Bladder microvascular endothelial cell (primary cell): ENCODE measurements at places on chromosomes 16 and 17. TPM values are rescaled to one million over a fixed set of nuclear protein-coding genes. Genes with fewer than 3 reads are reported as not detected.

The ABCC11 gene
- total RNA-seq, result not detected in 2 replicates

The NPIPB6 gene
- total RNA-seq, result not detected in 2 replicates

The ITGAE gene
- total RNA-seq, result 13.5 and 16.4 TPM in 2 replicates

The PLA2G15 gene
- 14.2 and 40.2 TPM in 2 replicates for total RNA-seq

The TEKT5 gene
- total RNA-seq, result not detected in 2 replicates

The SLC12A3 gene
- not detected in 2 replicates for total RNA-seq

The C17orf67 gene
- 1.8 and 3.3 TPM in 2 replicates for total RNA-seq

The PHOSPHO1 gene
- not detected in 2 replicates for total RNA-seq

The SPAG5 gene
- total RNA-seq, result 24.1 and 30.4 TPM in 2 replicates

The TRPV3 gene
- total RNA-seq, result not detected in 2 replicates

The FAM171A2 gene
- 3.5 and 3.6 TPM in 2 replicates for total RNA-seq

The MRPL45 gene
- 24.1 and 30.1 TPM in 2 replicates for total RNA-seq

The IL17C gene
- not detected in 2 replicates for total RNA-seq

The CDH8 gene
- under 0.01 and 0.50 TPM in 2 replicates for total RNA-seq

The OR3A2 gene
- not detected in 2 replicates for total RNA-seq

The ASPHD1 gene
- 0.32 and 0.63 TPM in 2 replicates for total RNA-seq
